ENCODE measurements at places on chromosomes 1 and 21. TPM values are rescaled to one million over a fixed set of nuclear protein-coding genes. Genes with fewer than 3 reads are reported as not detected.

DNA sequence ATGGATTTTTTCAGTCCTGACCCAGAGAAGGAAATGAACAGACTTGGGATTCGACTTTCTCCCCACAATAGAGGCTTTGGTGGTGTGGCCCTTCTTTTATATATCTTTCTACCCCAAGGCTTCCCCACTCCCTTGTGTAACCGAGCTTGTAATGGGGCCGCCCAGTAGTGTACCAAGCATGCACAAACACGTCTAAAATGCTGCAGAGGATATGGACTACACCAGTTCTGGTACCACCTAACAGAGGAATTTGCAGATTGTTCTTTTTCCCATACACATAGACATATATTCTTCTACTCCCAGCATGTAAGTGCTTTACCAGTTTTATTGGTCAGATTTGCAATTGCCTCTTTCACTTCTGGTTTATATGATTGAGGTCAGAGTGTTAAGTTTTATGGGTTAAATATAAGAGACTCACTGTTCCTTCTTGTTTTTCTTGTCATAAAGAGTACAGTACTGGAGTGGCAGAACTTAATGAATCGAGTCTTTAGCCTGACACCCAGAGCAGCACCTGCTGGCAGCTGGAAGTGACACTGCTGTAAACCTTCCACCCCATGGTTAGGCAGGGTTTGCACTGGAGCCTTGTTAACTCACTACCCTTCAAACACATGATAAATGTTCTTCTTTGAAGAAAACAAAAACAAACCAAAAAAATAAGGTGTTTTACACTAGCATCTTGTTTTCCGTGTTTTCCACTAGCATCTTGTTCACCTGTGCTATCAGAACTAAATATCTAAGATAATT lies 198.6 kb downstream of the PTPRC start:
- DNase-seq = no peak

DNA sequence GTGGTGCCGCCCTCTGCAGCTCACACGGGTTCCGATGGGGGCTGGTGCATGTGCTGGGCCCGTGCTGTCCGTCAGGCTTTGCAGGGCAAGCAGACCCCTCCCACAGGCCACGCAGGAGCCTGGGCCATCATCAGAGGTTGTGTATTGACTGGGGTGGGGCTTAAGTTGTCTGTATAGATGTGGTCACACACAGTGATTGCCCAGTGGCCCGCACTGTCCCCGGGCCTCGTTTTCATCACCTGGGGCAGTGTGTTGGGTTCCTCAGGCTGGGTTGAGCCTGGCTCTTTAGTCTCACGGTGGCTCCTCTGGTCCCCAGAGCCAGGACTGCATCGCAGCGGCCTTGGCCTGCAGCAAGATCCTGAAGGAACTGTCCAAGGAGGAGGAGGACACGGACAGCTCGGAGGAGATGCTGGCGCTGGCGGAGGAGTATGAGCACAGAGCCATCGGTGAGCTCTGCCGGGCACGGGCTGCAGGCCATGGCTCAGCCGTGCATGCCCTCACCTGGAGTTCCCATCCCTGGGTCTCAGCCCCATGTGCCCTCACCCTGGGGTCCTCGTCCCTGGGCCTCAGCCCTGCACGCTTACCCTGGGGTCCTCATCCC lies 44.1 kb downstream of the TRPM2 start:
- peak; percentile 12 for DNase-seq

- no peak for DNase-seq
These were observed 2.0 kb downstream of the INAVA start for GRCh38 chr1:200896531-200897196.

- DNase-seq = no peak
These were observed 89.9 kb upstream of the CXADR start for GRCh38 chr21:17422931-17423330.

DNA sequence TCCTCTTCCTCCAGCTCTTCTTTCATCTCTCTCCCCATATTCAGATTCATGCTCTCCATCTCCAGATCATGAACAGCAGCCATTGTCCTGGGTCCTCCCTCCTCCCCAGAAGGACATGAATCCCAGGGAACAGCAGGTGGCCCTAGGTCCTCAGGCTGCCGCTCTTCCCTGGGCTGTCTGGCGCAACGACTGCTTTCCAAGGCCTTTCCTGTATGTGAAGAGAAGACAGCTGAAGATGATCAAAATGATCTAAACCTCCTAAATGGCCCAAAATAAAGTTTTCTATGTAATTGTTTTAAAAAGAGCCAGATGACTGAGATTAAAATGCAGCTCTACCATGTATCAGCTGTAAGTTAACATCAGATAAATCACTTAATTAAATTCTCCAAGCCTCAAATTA lies 22.5 kb downstream of the RHBDL2 start:
- peak; percentile 33 for DNase-seq

DNA sequence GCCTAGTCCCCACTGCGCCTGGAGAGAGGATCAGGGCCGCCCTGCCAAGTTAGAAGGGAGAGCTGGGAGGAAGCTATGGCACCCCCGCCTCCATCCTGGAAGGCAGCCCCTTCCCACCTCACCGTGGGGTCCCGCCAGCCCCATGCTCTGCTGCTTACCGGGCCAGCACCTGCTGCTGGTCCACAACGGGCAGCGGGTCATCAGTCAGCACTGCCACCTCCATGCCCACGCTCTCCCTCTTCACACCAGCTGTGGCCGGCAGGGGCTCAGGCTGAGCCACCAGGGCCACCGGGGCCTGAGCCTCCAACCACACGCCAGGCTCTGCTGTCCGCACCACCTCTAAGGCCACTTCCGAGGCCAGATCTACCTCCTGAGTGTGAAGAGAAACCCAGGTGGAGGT lies 23.5 kb upstream of the DDOST start:
- no peak for DNase-seq

DNA sequence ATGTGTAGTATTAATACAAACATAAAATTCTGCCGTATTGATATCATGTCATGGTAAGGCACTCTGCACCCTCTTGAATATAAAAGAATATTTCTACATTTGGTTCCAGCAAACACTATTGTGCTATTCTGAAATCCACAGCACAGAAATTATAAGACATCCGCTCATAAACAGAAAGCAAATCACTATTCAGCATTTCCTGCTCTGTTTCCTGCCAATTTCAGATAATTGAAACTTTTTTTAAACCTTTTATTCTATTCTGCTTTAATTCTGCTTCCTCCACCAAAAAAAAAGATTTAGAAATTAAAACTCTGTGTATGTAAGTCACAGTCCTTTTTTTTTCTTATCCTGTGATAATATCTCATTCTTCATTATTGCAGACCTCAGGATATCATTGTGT lies 39.6 kb upstream of the PLEKHO1 start:
- no peak for DNase-seq

DNA sequence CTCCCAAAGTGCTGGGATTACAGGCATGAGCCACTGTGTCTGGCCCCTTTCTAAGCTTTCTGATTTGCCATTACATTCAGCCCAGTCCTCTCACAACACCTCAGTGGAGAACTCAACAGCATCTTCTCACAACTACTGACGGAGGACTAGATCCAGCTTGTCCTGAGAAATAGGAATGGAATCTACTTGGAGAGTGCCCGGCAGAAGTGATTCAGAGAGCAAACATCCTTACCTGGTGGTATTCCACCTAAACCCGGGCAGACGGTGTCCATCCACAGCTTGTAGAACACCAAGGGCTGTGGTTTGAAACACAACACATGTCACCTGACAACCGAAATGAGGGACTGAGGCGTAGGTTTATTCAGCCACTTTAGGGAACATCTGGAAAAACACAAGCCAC lies 28.8 kb upstream of the CCSAP start:
- no peak for DNase-seq

DNA sequence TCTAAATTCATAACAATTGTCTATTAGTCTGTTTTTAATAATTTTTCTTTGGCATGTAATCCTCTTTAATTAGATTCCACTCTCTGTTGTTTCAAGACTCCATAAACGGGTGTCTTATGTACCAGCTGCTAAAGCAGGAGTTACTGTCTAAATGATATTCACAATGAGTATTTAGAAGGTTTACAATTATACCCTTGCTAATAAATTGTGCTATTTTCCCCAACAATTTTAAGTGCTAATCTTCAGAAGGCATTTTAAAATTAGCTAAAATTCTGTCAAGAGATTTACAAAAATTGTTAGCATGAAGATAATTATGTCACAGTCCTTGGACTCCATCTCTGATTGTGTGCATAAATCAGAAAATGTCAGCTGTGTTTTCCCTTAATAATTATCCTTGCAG lies 83.7 kb downstream of the DPYD start:
- no peak for DNase-seq

GRCh38 chr1:201251411-201251810 lies 31.9 kb upstream of the PKP1 start:
- no peak for DNase-seq

DNA sequence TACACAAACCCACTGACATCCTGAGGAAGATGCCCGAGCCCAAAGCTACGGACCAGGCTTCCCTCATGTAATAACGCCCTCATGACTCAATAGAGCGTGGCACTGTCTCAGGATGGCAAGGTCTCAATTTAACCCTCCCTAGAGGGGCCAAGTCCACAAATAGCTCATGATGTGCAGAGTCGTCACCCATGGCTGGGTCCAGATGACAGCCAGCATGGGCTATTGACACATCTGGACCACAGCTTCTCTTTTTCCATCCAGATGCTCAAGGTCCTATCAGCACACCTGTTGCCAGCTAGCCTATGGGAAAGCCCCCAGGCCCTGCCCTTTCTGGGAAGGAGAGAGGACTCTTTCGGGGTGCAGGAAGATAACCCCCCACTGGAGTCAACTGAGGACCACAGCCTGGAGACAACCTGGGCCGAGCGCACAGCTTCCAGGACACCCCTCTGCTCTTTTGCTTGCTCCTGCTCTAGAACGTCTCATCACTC lies 2.8 kb downstream of the LAPTM5 start:
- DNase-seq = no peak

DNA sequence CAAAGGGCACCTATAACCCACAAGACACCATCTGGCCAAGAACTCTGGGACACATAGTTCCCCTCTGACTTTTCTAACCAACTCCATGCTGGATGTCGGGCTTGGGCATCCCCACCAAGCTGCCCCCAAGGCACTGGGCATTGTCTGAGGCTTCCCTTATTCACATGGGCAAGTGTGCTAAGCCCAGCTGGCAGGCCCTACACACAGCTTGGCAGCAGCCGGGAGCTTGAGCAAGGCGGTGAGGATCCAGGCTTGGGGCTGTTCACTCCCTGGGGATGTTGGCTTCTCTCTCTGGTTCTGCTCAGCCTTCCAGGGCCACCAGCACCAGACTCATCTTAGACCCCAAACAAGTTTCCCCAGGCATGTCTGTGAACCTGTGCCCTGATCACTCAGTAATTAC lies 138.3 kb upstream of the KAZN start:
- DNase-seq = no peak

GRCh38 chr1:31931593-31932225 lies 6.5 kb downstream of the PTP4A2 start:
- no peak for DNase-seq

GRCh38 chr1:103761896-103762295 lies 12.2 kb downstream of the AMY1C start:
- DNase-seq = no peak

DNA sequence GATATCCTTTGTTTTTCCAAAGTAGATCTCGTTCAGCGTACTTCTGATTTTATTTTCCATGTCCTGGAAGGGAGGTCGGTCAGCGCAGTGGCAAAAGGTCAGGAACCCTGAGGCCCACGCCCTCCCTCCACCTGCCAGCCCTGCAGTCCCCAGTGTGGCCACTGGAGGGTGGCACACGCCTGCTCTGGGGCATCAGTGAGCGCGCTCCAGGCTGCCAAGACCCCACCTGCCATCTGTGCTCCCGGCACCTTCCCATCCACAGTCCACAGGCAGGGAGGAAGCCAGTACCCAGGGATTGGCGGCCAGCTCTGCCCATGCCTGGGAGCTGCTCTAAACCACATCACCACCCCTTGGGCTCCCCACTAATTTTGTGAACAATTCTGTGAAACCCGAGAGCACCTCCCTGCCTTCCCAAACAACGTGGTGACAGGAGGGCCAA lies 32.3 kb downstream of the SLC66A1 start:
- peak; percentile 71 for DNase-seq

GRCh38 chr1:230143534-230143933 lies 76.5 kb downstream of the GALNT2 start:
- DNase-seq = no peak

- peak; percentile 83 for DNase-seq
These were observed at the start of gene UBE2G2 for GRCh38 chr21:44801468-44802395. UBE2G2 (minus strand) TSS chr21:44801820; CDS start chr21:44801748, 72 bp downstream.

DNA sequence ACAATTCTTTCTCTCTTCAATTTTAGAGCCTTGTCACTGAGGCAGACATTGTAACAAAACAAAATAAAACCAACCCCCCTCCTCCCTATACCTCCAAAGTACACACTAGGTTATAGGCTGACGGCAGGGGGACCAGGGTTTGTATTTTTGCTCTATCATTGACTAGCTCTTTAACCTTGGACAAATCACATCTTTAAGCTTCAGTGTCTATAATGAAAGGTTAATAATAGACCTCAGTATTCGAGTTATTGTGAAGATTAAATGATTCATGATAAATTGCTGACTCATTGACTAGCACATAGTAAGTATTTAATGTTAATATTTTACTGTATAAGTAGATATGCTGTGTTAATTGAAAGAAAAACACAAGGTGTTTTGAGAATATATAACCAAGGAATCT lies 1267.6 kb upstream of the ADGRL2 start:
- no peak for DNase-seq

DNA sequence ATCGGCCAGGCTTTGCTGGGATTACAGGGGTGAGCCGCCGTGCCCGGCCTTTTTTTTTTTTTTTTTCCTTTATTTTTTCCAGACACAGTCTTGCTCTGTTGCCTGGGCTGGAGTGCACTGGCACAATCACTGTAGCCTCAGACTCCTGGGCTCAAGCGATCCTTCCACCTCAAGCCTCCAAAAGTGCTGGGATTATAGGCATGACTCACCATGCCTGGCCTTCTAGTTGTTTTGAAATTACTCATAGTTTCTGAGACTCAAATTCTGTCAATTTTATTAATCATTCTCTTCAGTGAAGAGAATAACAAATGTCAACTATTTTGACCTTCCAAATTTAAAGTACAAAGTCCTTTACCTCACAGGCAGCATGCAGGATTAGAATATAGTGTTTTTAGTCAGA lies 374.5 kb downstream of the PLA2G4A start:
- DNase-seq = no peak

DNA sequence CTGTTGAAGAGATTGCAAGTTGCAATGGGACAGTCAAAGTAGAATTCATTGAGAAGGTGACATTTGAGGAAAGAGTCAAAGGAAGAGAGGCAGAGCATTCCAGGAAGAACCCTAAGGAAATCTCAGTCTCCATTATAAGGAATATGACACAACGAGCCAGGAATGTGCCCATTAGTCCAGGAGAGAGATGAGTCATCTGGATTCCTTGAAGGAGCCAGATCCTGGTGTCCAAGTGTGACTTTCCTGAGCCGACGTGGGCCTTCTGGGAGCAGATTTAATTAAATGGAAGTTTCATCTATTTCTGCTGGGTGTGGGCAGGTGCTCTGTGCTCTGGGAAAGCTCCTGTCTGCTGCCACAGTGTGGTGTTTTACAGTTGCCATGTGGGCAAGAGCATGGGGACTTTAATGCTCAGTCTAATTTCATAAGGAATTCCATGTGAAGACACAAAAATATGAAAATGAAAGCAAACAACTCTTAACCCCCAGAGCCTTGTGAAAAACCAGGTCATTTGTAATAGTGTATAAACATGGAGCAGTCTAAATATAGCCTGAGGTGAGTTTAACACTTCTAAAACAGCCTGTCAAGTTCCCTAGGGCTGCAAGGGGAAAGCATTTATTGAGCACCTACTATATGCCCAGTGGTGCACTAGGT lies 111.4 kb upstream of the ARTN start:
- DNase-seq = no peak

TADA1 gene
- total RNA-seq = 25.8 TPM

CA14 gene
- total RNA-seq = 0.25 TPM

CYYR1 gene
- 4.6 TPM for total RNA-seq

C1orf226 gene
- 7.5 TPM for total RNA-seq

LRRC53 gene
- total RNA-seq = not detected

LDLRAD1 gene
- total RNA-seq = 0.81 TPM

TNFRSF4 gene
- total RNA-seq = 0.87 TPM
